Naive thymus-derived CD4-positive, alpha-beta T cell (primary cell): ENCODE measurements at places on chromosomes 7 and 10. TPM values are rescaled to one million over a fixed set of nuclear protein-coding genes. Genes with fewer than 3 reads are reported as not detected.

- DNase-seq = no peak
Measured at GRCh38 chr10:11298116-11298515, 280.4 kb downstream of the CELF2 start.

DNA sequence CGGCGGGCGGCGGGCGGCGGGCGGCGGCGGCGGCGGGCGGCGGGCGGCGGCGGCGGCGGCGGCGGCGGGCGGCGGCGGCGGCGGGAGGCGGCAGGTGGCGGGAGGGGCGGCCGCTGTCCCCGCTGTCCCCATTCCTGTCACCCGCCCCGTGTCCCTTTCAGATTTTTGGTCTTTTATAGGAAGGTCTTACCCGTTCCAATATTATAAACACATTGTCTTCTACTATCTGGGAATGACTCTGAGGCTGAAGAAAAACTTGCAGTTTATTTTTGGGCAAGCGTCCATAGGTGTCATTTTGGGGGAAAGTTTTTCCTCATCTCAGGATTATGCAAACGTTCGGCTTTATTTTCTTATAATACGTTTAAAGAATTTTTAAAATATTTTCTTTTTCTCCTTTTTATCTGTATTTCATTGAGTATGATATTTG is 578 bp downstream of the ZNF713 start:
- no peak for DNase-seq

- DNase-seq = no peak
Measured at GRCh38 chr7:131553931-131554330, 2.5 kb downstream of the PODXL start.

The COX19 gene
- 46.1 TPM for total RNA-seq

DNA sequence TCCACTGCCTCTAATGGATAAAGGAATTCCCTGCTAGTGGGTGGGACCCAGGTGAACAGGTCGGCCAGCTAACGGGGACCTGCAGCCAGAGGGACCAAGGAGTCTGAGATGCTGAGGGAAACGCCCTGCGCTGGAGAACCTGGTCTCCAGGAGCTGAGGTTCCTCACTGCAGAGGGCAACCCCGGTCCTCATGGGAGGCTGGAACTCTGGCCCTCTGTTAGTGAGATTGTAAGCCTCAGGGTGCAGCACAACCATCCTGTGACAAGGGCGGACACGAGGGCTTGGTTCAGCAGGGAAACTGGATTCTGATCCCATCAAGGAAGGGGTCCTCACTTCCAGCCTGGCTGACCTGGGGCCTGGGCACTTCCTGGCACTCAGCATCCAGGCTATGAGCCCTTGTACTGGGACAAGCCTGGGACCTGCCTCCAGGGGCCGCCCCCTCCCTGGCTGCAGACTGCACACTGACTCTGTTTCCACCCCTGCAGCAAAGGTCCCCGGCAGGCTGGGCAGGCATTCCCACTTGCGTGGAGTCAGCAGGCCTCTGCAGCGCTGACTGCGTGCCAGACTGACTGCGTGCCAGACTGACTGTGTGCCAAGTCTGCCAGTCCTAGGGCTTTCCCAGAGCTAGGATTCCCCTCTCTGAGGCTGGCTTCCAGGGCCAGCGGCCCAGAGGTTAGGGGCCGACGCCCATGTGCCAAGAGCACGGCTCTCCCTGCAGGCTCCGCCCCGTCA is 143.2 kb downstream of the MAPK8 start:
- no peak for DNase-seq

DNA sequence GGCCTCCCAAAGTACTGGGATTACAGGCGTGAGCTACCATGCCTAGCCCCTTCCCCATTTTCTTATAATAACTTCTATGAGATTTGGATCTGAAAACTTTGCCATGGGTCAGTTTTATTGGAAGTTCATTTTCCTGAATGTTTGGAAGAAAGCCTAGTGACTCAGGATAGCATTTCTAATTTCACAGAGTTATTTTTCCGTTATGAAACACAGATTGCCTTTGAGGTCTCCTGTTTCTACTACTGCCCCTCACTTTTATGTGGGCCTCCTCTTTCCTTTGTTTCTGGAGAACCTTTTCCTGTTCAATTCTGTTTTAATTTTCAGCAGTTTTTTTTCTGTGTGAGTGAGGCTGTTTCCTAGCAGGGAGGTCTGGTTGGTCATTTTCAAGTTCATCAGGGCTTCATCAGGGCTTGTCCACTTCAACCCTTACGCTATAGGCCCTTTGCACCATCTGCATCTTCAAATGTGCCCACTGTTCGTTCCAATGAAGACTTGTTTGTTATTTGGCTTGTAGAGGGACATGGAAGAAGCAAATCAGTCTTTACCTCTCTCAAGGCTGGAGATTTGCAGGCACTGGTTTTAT is 58.7 kb downstream of the BMPR1A start:
- no peak for DNase-seq

The AS3MT gene
- total RNA-seq = 2.1 TPM

- no peak for DNase-seq
Measured at GRCh38 chr10:4780091-4780490, 45.9 kb upstream of the AKR1E2 start.

DNA sequence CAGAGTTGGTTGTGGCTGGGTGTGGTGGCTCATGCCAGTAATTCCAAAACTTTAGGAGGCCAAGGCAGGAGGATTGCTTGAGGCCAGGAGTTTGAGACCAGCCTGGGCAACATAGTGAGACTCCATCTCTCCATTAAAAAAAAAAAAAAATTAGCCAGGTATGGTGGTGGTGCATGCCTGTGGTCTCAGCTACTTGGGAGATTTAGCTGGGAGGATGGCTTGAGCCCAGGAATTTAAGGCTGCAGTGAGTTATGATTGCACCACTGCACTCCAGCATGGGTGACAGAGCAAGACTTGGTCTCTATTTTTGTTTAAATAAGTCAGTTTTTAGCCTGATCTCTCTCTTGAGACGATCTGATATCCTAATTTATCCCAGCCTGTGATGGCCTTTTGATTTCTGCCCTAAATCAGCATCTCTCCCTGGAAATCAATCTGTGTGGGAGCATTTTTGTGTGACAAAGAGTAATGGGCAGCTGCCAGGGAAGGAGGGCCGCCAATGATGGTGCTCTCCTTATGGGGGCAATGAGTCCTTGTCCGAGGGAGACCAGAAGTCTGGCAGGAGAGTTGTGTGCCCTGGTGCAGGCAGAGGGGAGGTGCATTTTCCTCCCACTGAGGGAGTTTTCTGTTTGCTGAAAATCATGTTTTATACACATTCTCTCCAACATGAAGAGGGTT is 111.0 kb downstream of the NRP1 start:
- no peak for DNase-seq

- DNase-seq = peak; percentile 28
Measured at GRCh38 chr10:127612-128432, 7.4 kb upstream of the ZMYND11 start.

- no peak for DNase-seq
Measured at GRCh38 chr7:141891336-141891735, 24.9 kb upstream of the OR9A4 start.

DNA sequence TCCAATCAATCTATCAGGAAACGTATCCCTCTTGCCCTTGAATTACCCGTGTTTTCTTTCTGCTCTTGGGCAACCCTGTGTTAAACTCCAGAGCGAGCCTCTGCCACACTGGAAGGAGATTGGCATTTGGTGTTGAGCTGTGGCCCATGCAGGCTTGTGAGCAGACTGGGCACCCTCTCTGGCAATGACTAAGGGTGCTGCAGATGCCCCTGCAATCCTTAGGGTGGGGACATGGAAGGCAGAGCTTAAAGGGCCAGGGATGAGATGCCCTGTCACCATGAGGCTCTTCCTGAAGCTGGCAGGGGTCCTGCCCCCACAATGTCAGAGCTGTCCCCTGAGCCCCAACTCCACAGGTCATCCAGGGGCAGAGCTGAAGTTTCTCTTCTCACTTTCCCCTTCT is 19.5 kb upstream of the FAM180A start:
- no peak for DNase-seq

DNA sequence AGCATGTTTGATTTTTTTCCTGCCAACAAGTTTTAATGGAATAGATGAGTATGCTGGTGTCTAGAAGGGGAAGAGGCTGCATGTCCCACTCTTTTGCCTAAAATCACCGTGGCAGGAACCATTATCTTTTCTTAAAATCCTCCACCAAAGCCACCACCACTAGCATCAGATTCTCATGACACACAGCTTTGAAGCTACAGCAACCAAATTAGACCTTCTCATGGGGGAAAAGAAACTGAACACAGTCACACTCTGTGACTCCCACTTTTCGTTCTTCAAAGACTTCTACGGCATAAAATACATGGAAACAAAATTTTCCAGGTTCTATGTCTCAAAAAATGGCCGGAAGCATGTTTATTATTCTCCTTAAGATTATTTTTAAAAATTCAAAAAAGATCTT is 81.8 kb downstream of the SGMS1 start:
- no peak for DNase-seq

- no peak for DNase-seq
Measured at GRCh38 chr7:111076205-111076604, 14.7 kb upstream of the LRRN3 start.

DNA sequence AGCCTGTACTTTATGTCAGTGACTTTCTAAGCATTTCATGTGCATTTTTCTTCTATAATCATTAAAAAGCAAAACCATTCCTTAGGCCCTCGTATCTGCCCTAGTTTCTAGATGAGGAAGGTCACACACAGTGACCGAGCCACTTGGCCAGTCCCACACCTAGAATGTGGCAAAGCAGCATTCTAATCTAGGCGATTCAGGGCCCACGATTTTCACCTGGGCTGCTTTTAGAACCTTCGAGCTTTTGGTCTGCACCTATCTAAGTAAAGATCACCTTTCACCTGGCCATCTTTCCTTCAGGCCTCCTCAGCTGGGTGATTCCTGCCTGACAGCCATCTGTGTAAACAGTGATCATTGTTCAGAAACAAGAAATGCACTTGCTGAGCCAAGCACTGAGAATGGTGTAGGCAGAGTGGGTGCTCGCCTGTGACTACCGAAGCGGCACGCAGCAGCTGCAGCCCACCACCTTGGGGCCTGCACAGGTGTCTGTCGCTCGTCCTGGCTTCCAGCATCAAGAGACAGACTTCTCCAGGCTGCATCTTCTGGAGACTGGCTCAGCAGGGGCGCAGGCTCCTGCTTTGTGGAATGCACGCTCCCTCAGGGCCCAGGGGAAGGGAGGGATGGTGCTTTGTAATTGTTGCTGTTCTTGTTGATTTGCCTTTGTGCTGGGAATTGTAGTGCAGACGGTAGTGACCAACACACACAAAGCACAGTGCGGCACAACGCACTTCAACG is 149.0 kb upstream of the INSYN2A start:
- no peak for DNase-seq

The LIPF gene
- total RNA-seq = not detected

DNA sequence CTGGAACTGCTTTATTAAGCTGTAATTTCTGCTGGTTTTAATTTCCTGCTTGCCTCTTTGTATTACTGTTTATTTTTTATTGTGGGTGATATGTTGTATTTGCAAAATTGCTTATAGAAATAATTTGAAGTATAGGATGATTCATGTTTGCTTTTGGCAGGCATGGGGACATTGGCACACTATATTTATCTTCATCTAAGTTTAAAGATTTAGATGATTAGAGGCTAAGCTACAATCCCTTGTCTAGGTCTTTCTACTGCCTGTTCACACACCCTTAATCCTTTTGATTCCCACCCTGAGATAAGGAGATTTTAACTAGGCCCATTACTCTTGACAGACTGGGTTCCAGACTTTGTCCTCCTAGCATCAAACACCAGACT is 182.8 kb upstream of the KAT6B start:
- no peak for DNase-seq

The ZNF804B gene
- not detected for total RNA-seq

GRCh38 chr7:104142147-104142546 is 65.7 kb downstream of the ORC5 start:
- no peak for DNase-seq

GRCh38 chr7:87870471-87870870 is 5.7 kb downstream of the SLC25A40 start:
- no peak for DNase-seq

The ENKUR gene
- total RNA-seq = not detected in 2 replicates

DNA sequence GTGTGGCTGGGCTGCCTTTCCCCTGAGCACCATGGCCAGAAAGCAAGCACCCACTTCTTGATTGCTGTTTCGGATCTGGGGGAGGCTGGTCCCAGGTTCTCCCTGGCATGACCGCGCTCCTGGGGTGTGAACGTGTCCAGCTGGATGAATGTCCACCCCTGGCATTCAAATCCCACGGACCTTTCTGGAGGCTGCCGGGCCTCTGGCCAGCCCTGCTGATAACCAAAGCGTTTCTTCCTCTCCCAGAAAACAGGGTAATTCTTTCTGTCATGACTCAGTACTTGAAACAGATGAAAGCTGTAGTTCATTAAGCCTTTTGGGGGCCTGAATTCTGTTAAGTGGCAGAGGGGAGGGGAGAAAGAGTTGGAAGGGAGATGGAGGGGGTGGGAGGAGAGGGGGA is 73.1 kb upstream of the SAMD8 start:
- DNase-seq = no peak

DNA sequence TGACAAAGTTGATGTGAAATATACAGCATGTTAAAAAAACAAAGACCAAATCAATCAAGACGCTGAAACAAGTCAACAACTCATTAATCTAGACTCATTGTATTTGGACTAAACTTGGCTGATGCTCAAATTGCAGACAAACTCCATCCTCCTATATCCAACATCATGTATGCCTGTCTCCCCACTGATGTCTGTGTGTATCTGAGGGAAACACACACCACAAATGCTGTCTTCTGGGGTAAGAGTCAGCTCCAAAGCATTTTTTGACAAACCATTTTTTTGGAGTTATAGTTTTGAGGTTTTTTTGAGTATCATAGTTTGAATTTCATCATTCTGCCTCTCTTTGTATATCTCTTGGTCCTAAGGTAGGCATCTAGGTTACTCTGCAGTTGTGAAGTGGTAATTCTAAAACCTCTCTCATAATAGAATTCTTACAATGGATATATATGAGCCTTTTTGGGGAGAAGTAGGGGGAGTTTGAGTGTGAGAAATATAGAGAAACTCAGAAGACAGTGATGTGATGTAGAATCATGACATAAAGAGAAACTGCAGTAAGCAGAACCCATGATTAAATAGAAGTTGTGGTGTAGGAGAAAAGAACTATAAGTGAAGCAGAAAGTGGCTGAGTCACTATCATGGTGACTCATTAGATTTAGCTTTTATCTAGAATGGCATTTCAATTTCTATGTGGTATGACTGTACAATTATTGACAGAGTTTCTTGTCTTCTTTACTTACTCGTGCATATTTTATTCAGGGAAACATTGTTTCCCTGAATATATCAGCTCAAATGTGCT is 1531.1 kb upstream of the LRRTM3 start:
- DNase-seq = no peak

DNA sequence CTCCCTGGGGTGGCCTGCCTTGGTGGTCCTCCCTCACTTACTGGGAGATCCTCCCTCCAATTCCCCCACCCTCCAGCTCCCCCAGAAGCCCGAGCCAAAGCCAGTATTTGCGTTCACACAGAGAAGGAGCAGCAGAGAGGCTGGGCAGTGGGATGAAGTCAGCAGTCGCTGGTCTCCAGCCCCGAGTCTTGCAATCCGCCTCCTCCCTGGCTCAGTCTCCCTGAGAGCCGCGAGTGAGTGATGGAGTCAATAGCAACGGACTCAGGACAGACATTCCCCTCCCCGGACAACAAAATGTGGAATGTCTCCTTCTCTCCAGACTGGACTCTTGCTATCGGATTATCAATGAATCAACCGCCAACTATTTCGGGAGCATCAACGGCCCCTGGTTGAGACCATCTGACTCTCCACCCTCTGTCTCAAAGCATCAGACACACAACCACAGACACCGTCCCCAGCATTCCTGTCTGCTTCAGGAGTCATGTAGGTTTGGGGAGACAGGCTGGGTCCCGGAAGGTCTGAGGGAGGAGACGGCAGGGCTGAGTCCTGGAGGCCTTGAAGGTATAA is 178.4 kb downstream of the SH3PXD2A start:
- no peak for DNase-seq

The MALRD1 gene
- total RNA-seq = not detected
